Stimulated activated CD4-positive, alpha-beta T cell treated with anti-CD3 and anti-CD28 coated beads, Interleukin-15, amount 100 ng/mL, for 48 hours (primary cell): ENCODE measurements at places on chromosomes 7 and 10.

GRCh38 chr10:72890086-72890485, 3.5 kb upstream of the OIT3 start:
- no peak for DNase-seq

DNA sequence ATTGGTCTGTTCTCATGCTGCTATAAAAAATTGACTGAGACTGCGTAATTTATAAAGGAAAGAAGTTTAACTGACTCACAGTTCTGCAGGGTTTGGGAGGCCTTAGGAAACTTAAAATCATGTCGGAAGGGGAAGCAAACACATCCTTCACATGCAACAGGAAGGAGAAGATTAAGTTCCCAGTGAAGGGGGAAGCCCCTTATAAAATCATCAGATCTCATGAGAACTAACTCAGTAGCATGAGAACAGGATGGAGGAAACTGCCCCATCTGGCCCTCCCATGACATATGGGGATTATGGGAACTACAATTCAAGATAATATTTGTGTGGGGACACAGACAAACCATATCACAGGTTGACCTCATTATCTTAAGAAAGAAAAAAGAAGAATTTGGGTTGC, 134.5 kb downstream of the PPP1R3A start:
- DNase-seq, result no peak

DNA sequence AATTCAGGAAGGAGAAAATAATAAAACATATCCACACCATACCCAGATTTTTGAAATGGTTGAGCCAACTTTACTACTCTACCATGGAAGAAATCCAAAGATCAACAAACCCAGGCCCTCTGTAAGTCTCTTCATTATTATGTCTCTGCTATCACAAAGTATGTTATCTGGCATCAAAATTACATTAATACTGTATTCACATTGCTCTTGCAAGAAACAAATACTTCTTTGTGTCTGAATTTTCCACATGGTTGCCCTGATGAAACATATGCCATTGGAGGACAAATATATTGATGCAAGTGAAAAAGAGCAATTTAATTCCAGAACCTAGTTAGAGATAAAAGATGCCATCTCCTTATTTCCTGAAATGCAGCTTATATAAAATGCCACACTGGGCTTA, 204.0 kb downstream of the FZD1 start:
- DNase-seq, result no peak

DNA sequence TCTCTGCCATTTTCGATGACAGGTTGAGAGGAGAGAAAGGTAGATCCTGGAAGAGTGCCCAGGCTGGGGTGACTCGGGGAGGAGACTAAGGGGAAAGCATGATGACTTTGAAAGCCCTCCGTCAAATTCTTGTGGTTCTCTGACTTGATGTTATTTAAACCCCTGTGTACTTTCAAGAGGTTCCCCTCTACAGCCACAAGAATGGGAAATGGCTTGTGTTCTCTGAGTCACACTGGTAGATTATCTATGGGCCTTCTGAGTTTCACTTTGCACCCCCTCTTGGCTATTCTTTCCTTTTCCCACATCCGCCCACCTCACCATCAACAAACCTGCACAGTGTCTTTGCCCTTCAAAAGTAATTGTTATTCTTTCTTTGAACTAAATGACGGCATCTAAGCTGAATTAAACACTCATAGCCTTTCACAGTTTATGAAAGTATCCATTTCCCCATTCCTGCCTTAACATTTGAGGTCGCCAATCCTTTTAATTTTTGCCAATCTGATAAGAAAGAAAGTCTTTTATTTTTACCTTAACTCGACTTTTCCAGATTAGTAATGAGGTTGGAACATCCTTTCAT, 24.1 kb downstream of the PRF1 start:
- peak; percentile 58 for DNase-seq

DNA sequence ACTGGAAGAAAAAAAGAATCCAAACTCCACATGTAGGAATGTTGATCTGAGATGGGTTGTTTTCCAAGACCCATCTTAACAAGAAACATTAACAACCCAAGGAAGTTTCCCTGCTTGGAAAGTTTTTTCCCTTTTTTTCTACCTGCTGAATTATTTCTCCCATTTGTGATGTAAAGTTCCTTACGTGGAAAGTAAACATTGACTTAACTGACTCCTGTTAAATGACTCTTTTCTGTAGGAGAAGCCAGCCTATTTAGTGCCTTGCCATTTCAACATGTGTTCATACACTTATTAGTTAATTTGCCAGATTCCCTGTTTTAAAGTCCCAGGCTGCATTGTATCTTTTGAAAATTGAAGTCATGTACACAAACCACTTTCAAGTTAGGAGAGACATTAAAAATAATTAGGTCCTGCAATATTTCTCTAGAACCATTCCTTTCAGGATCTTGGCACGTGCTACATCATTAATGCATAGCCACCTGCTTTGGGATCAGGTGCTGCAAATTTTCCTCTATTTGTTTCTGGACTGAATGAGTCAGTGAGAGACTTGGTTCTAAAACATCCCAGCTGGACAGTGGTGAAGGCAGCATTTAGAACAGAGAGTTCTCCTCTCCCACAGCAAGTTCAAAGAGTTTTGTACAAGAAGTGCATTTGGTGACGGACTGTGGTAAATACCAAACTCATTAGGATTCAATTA, 698.5 kb downstream of the SUGCT start:
- no peak for DNase-seq

DNA sequence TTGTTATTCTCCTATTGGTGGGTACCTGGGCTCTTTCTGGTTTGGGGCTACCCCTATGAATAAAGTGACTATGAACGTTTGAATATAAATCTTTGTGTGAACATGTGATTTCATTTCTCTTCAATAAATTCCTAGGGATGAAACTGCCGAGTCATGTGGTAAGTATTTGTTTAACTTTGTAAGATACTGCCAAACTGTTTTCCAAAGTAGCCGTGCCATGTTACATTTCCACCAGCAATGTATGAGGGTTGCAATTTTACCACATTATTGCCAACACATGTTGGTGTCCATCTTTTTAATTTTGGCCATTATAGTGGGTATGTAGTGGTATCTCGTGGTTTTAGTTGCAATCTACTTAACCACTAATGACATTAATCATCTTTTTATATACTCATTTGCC, 94.7 kb downstream of the ZNRF2 start:
- DNase-seq, result no peak

DNA sequence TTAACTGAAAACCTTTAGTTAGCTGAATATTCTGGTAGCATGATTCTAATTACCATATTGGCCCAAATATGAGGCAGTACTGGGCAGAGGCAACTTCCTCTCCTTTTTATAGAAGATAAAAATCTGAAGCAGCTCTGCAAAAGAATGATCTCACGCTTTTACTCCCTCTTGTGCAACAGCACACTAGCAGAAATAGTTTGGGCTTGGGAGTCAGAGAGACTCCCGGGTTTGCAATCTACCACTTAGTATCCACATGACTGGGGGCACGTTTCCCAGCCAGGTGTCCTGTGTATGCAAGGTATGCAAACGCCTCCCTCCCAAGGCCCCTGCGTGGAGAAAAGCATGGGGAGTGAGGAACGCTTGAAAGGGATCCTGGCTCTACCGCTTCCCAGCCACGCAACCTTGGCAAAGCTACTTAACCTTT, 47.2 kb upstream of the RHEB start:
- DNase-seq, result no peak

DNA sequence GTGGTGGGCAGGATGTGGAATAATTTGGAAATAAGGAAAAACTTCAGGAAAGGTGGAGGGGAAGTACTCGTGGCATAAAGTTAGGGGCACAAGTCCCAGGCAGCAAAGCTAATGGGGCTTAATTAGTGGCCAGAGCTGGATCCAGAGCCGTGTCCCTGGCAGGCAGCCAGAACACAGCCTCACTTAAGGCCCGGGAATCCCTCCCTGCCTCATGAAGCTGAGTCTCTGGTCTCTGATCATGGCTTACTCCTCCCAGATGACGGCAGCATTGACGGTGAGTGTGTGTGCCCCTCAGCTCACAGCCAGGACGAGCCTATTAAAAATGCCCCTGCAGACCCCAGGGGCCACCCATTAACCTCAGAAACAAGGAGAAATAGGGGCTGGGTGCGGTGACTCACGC, 48.2 kb upstream of the NPTX2 start:
- no peak for DNase-seq

GRCh38 chr10:113933894-113934532, 79.6 kb downstream of the NHLRC2 start:
- DNase-seq, result no peak

GRCh38 chr7:18177129-18177814, 149.6 kb upstream of the PRPS1L1 start:
- no peak for DNase-seq

DNA sequence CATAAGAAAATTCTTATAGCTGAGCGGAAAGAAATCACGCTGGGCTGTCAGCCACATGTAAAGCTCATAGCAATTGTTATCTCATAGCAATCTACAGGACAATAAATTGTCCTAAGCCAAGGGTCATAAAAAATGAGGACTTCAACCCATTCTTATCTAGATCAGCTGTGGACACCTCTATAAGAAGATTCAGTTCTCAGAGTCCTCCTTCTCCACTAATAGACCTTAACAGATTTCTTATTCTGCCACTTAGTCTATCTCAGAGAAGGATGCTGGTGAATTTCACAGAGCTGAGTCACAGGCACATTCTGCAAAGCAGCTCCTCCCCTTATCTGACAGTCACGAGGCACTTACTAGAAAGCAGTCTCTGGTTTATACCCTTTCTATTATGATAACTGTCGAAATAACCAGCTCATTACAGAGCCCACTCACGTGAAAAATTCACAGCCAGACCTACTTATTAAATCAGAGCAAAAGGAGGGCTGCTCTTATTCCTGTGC, 185.3 kb upstream of the PCLO start:
- no peak for DNase-seq

GRCh38 chr7:101554584-101555268, 74.4 kb downstream of the MYL10 start:
- no peak for DNase-seq

DNA sequence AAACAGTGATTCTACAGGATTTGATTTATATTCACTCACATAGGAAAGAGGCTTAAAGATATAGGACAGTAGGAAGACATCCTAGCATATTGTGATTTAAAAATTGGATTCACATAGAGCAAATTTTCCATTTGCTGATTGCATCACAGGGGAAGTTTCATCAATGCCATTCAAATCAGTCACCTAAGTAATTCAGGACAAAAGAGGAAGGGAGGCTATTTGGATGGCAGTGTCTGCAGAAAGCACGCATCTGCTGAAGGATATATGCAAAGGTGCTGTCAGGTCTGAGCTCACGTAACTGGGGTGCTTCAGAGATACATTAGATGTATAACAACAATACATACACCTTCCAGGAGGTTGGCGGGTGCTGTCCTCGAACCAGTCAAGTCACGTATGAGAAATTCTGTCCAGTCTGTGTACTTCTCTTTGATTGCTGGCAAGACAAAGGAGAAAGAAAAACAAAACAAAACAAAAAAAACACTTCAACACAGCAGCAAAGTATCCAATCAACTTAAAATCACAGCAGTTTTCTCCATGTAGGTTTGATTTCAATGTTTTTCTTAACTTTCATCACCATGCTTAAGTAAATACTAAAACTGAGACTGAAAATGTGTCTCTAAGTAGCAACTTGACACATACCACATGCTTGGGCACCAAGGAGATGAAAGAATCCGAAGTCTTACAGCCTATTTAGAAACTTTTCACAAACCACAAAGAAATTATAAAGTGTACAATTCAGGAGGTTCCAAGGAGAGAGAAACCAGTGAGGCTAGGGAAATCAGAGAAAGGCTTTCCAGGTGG, 125.1 kb downstream of the SFMBT2 start:
- DNase-seq, result no peak

GRCh38 chr10:114686013-114686412, 27.9 kb upstream of the ABLIM1 start:
- no peak for DNase-seq

DNA sequence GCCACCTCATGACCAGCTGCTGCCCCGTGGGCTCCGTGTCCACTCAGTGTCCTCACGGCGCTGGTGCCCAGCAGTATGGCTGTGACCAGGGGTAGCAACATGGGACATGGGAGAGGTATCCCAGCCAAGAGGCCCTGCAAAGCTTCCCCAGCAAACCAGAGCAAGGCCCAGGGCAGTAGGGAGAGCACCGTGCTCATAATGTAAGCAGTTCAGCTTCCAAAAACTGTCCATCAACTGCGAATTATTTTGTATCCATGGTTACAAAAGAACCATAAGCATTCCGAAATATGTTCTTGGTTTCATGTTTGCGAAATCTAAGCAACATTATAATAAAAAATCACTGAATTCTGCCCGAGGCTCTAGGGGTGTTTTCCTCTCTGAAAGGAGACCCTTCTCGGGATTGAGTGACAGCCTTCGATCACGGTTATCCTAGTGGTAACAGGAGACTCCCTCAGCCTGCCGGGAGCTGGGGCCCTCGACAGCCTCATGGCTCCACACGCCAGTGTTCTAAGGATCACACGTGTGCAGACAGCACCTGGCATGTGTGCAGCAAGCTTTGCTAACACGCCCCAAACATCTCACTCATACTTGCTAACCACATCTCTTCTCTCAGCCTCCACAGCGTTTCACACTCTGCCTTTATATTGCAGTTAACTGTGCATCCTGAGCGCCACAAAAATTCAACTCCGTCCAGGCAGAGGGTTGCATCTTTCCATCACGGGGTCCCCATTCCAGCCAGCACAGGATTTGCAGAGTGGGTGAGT, 117.6 kb downstream of the DIP2C start:
- DNase-seq, result no peak

GRCh38 chr10:78301891-78302738, 268.5 kb downstream of the RPS24 start:
- DNase-seq, result no peak

DNA sequence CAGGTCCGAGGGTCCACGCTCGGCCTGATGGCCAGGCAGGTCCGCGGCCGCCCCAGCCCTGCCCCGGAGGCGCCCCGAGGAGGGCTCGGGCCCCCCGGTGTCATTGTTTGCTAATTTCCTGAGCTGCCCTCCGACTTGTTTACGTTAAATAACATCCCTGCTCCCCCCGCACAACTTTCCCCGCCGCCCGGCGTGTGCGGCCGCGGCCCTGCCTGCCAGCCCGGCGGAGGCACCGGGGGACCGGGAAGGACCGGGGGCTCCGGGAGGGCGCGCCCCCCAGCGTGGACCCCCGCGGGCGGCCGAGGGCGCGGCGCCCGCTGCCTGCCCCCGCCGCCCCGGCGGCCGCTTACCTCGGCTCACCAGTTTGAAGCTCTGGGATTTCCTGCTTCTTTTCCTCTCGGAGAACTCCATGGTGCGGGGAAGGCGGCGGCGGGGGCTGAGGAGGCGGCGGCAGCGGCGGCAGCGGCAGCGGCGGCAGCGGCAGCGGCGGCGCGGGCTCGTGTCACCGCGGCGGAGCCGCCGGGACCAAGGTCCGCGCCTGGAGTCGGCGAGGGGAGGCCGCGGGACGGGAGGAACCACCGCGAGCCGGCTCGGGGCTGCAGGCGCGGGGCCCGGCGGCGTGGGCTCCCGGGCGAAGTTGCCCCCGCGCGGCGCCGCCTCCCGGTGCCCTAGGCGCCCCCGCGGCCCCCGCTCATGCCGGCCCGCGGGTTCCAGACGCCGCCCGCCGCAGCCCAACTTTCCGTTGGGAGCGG, 515 bp downstream of the BEND7 start:
- no peak for DNase-seq

DNA sequence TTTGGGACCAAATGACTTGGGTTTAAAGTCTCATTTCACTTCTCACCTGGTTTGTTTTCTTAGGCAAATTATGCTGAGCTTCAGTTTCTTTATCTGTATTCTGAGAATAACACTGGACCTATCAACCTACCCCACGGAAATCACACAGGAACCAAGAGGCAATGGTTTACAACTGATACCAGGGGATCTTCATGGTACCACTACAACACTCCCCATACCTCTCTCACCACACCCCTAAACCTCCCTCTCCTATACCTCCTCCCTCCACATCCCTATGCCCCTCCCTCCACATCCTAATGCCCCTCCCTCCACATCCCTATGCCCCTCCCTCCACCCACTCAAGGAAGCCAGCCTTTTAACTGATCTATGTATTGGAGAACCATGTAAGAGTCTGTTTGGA, 9.9 kb downstream of the FAM204A start:
- DNase-seq, result no peak
